ENCODE measurements at places on chromosomes 1 and 21. TPM values are rescaled to one million over a fixed set of nuclear protein-coding genes. Genes with fewer than 3 reads are reported as not detected.

Gene MTARC1
- polyA plus RNA-seq, result 3.3 TPM

Gene TP73
- 2.9 TPM for polyA plus RNA-seq

Gene ACTL8
- polyA plus RNA-seq, result 0.71 TPM

- H3K27ac ChIP-seq, result no peak overlapping the region
- no peaks in the 10 kb centered on the region for H3K27me3 ChIP-seq
- no peaks in the 10 kb centered on the region for H3K4me1 ChIP-seq
- H3K4me3 ChIP-seq, result no peak overlapping the region
- no peak for DNase-seq
Measured at GRCh38 chr1:93604411-93604810, 77.2 kb downstream of the BCAR3 start.

DNA sequence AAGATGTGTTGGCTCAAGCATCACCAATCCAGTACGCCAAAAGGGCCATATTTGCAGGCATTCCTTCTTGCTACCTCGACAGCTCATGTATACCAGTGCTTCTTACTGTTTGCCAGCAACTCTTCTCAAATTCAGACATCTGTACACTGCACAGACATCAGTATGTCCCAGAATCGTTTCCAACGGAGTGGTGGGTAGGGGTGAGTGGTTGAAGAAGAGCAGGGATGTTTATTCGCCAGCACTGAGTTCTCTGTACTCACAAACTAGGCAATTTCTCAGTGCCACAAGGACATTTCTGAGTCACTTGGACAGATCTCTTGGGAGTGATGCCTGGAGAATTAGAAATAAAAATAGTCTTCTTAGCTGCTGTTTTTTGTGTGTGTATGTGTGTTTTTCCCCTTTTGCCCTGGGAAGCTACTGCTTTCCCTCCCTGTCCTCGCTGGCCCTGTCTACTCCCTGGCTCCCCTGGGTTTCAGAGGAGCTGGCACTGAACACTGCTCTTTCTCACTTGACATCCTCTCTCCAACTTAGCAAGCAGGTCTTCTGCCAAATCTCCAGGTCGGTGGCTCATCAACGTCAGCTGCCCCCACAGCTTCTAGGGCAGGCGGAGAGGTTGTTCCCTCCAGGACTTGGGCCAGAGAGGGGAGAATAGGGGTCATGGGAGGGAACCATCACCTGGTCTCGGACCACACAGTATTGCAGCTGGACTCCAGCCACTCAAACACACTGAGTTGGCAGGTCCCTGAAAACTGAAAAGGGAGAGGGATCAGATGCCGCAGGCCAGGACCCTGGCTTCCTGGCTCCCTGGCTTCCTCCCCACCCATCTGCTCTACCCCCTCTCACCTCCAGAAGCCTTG lies 90.5 kb downstream of the NMNAT2 start:
- no peaks in the 10 kb centered on the region for H3K4me1 ChIP-seq
- H3K36me3 ChIP-seq, result no peaks in the 10 kb centered on the region
- H3K27me3 ChIP-seq, result peaks cover 20% of the 10 kb centered on the region
- no peak overlapping the region for H3K27ac ChIP-seq

- H3K27me3 ChIP-seq, result no peaks in the 10 kb centered on the region
- no peak for DNase-seq
- no peak overlapping the region for H3K27ac ChIP-seq
- no peaks in the 10 kb centered on the region for H3K4me1 ChIP-seq
Measured at GRCh38 chr1:44659566-44659965, 14.7 kb downstream of the TMEM53 start.

Data from thymus (tissue), 14 donors.